ENCODE measurements at places on chromosomes 12 and 14.

DNA sequence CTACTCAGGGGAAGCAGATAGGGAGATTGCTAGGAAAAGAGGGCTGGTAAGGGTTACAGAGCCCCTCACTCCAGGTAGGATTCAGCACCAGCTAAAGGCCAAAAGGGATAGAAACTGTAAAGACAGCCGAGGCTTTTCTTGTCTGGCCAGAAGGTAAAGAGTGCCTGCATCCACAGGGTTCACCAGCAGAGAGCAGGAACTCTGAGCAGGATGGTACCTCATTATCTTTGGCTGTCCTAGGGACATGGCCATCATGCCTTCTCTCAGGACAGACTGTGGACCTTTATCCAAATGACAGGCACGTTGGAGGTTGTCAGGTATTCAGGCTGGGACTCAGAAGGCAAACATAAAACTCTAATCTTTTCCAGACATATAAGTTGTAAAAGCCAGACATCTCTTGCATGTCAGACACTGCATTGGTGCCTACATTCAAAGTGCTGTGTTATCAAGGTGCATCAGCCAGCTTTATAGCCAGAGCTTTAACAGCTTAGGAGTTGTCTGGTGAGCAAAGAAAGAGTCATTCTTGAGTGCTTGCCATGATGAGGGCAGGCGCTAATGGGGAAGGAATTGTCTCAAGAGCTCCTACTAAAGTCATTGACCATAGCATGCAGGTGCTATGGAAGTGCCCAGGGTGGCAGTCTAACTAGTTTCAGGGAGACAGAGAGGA lies 89.5 kb downstream of the PELI2 start:
- no peak for DNase-seq

DNA sequence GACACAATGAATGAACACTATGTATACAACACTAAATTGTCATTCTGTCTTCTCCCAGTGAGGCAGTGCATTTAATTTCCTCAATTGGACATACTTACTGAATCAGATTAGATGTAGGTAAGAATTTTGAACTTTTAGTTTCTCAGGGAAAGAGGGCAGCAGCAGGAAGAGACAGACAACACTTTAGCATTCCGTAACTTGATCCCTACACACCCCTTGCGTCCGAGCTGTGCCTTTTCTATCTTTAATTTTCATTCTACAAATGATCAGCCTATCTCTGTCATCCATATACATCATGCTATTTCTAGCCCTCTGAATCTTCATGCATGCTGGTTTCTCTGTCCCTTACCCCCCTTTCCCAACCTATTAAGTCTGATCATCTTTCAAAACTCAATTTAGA lies 358.0 kb upstream of the RPL10L start:
- DNase-seq, result no peak

- DNase-seq, result no peak
Observed at GRCh38 chr12:132686825-132687210, 324 bp downstream of the POLE start.

GRCh38 chr12:47770086-47770726 lies 2.8 kb upstream of the SLC48A1 start:
- DNase-seq, result no peak

DNA sequence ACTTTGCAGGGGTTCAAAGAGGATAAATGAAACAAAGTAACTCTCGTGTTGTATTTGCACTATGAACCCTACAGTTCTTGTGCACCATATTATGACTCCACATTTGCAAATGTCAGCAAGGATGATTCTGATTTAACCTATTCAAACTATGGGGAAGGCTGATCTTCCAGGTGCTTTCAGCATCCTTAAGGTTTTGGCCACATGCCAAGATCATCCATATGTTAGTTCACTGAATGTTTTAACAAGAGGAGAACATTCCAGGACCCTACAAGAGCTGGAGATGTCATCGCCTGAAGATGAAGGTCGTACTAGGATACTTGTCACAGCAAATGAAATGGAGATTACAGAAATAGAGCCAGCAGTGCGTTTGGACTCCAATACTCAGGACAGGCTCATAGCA lies 114.2 kb downstream of the DHRS2 start:
- no peak for DNase-seq

- DNase-seq, result no peak
Observed at GRCh38 chr12:117009759-117010158, 89.5 kb downstream of the TESC start.

GRCh38 chr12:53222170-53222721 lies 9.8 kb downstream of the RARG start:
- DNase-seq, result no peak

DNA sequence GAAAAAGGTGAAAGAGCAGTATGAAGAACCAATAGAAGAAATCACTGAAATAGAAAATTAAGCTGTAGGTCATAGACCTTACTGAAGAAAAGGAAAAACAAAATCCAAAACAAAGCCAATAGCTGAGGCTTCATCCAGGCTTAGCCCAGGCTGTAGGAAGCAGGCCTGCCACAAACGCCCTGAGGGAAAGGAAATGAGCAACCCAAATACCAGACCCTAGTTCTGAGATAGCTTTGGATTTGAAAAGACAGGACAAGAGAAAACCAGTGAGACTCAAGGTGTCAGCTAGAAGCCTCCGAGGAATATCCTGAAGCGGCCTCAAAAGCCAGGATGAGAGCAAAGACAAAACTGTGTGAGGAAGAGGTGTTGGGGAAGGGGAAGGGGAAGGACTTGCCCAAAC lies 79.2 kb downstream of the FERMT2 start:
- DNase-seq, result no peak

GRCh38 chr14:56632195-56632594 lies 52.6 kb downstream of the TMEM260 start:
- peak; percentile 16 for DNase-seq

- DNase-seq, result no peak
Observed at GRCh38 chr14:59254911-59255545, 66.6 kb downstream of the DAAM1 start.

- no peak for DNase-seq
Observed at GRCh38 chr14:100710826-100711462, 15.7 kb upstream of the DLK1 start.

DNA sequence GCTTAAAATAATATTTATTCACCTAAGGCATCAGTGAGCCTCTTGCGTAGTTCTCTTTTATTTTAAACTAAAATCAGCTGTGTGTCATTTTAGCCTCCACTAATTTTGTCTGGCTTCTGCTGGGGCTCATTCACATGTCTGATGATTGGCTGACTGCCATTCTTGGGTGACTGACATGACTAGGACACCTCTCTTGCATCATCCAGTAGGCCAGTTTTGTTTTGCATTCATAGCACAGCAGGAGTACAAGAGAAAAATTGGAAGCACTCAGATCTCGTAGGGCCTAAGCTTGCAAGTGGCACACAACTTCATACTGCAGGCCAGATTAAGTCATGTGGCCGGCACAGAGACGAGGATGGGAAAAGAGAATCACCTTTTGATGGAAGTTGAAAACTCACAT lies 1226.5 kb downstream of the GALC start:
- DNase-seq, result no peak

GRCh38 chr14:54362089-54362504 lies 34.7 kb upstream of the CDKN3 start:
- no peak for DNase-seq

- no peak for DNase-seq
Observed at GRCh38 chr14:44468771-44469170, 38.3 kb downstream of the FSCB start.
